Calu3 (cell line): ENCODE measurements at places on chromosomes 5 and 9. TPM values are rescaled to one million over a fixed set of nuclear protein-coding genes. Genes with fewer than 3 reads are reported as not detected.
A peak's percentile ranks its signal among the peaks of the same experiment; 100 is the strongest.

DNA sequence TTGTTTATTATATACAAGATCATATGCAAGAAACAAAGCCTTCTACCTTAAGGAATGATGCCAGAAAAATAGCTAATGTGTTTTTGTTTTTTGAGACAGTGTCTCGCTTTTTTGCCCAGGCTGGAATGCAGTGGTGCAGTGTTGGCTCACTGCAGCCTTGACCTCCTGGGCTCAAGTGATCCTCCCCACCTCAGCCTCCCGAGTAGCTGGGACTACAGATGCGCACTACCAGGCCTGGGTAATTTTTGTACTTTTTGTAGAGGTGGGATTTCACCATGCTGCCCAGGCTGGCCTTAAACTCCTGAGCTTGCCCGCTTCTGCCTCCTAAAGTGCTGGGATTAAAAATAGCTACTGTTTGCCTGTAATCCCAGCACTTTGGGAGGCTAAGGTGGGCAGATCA is 15.1 kb downstream of the ERCC6L2 start:
- DNase-seq: no peak

DNA sequence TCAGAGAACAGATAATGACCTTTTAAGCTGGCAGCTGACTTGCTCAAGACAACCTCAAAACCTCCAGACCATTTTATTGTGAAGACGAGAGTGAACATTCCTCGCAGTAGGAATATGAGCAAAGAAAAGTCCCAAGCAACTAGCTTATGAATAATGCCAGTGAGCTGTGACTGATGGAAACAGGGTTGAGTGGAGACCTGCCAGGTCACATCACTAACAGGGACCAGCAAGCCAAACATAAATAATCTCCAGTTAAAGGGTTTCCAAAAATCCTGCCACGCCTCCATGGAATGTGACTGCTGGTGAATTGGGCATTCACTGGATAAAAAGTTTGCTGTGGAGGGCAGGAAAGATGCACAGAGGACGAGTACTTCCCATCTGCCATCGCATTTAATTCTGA is 185.4 kb downstream of the CRB2 start:
- DNase-seq: no peak

GRCh38 chr5:138564242-138564641 is 11.0 kb downstream of the HSPA9 start:
- no peak for DNase-seq

DNA sequence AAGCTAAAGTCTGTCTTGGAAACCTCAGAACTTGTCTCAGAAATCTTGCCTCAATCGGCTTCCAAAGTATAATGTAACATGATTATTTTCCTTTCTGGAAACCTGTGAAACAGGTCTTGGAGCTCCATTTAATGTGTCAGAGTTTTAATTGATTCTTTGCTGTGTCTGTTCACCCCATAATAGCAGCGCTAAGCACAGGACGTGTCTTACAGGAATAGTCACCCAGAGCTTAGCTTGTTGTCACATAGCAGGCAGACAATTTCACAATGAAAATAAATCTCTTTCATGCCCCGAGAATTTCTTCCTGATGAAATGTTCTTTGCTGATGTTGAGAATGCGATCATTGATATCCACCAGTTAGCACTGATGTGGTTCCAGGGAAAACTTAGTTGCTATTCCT is 40.2 kb upstream of the PTPN3 start:
- no peak for DNase-seq

DNA sequence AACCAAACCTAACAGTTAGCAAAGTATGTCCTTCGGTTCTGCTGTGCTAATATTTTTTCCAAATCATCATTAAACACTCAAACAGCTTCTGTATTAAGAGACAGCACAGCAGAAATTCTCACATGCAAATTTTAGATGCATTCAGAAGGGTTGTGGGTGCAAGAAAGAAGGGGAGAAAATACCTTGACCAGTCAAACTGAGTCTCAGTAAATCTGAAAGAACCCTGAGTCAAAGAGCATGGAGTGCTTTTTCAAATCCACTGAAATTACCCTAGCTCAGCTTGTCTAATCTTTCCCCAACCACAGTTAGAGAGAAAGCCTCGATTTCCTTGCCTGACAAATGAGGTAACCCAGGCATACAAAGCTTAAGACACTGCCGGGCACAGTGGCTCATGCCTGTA is 55.1 kb downstream of the RETREG1 start:
- no peak for DNase-seq

The IL5 gene
- not detected in 2 replicates for total RNA-seq

GRCh38 chr5:8844847-8845246 is 701.0 kb downstream of the SEMA5A start:
- no peak for DNase-seq

The PCDHB4 gene
- not detected in 2 replicates for total RNA-seq

DNA sequence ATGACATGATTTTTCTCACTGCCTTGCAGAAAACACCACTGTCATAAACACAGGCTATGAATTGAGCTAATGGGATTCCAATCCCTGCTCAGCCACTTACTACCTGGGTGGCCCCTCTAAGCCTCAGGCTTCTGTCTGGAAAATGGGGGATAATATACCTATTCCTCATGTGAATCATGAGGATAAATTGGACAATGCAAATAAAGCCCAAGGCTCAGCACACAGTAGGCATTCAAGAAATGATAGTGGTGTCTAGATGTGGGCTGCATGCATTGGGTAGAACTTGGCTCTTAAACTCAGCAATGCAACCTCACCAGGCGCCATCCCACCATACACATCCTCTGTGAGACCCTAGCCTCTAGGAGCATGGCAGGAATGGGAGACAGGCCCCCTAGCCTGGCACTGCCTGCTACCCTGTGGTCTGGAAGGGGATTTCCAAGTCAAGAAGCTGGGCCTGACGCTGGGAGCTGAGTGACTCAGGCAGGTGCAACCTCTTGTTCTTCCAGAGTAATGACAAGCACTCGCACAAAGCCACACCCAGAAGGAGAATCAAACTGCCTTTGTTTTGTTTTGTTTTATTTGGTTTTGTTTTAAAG is 2.3 kb upstream of the TNIP1 start:
- peak; percentile 89 for DNase-seq

The SH3GL2 gene
- 1.1 and 1.5 TPM in 2 replicates for total RNA-seq

The SLC22A4 gene
- total RNA-seq: 3.0 and 3.1 TPM in 2 replicates

DNA sequence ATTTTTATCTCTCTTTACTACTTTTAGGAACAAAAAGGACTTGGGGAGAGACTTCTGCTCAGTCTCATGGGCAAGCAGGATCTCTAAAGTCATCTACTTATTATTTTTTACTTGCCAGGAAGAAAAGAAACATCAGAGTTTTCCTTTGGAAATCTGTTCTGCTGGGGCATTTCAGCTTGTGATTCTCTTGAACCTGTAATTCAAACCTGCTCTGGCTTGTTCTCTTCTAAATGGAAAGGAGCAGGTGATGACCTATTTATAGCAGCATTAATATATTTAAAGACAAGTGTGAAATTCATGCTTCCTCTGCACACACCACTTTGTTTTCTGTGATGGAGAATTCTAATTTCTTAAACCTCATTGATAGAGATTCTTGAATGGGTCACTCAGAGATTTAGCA is 2.0 kb downstream of the ADCY2 start:
- DNase-seq: no peak

DNA sequence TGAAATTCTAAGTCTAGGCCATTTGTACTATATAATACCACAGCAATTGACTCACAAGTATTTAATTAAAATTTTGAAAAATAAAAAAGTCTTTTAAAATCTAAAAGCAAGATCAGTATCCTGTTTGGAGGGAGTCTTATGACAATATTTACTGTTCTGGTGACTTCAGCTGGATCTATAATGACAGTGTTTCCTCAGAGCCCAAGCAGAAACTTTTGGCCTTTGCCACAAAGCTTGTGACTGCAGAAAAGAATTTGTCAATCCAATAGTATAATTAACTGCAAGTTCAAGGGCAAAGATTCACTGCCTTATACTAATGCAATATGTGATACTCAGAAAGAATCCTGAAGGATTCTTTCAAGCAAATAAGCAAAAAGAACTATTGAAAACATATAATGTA is 49.6 kb upstream of the RAPGEF6 start:
- no peak for DNase-seq

- no peak for DNase-seq
Observed at GRCh38 chr5:143218517-143219170, 184.8 kb downstream of the NR3C1 start.

GRCh38 chr5:1502046-1502736 is 21.6 kb downstream of the LPCAT1 start:
- no peak for DNase-seq
